ENCODE measurements at places on chromosomes 3 and 15.

GRCh38 chr15:39613271-39613670, 32.4 kb downstream of the THBS1 start:
- no peak for DNase-seq

GRCh38 chr3:115823083-115823482, 199.8 kb downstream of the GAP43 start:
- DNase-seq, result no peak

DNA sequence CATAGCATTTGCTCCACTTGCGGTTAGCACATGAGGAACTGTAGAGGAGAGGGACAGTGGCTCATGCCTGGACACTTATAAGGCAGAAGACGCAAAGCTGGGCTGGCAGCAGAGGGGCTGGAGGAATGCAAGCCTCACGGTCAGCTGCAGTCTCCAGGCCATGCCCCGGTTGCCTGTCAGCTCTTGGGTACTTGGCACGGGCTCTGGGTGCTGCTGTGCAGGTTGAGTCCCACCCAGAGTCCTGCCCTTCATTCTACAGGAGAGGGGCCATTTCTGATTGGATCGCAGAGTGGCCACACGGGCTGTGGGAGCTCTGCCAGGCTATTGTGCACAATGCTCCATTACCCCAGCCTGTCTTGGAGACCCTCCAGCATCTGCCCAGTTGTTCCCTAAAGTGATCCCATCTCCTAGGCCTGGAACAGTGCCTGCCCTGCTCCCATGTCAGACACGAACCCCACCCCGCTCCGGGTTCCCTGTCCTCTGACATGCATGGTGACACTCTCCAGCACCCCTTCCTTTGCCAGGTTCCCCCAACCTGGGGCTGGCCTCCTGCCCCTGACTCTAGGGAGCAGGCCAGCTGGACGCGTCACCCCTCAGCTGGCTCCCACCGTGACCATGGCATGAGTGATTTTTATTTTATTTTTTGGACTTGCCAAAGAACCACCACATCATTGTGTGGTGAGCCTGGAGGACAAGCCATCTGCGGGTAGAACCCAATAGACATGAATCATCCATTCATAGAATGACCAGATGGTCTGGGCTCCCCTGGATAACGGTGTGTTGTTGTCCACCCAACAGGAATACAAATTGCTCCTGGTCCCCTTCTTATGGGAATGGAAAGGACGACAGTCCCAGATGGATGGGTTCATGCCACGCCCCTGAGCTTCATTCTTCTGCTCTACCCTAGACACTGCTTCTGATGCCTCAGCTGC, 51.0 kb upstream of the KLF13 start:
- peak; percentile 38 for DNase-seq

GRCh38 chr3:4588466-4588865, 95.3 kb downstream of the ITPR1 start:
- DNase-seq, result no peak

DNA sequence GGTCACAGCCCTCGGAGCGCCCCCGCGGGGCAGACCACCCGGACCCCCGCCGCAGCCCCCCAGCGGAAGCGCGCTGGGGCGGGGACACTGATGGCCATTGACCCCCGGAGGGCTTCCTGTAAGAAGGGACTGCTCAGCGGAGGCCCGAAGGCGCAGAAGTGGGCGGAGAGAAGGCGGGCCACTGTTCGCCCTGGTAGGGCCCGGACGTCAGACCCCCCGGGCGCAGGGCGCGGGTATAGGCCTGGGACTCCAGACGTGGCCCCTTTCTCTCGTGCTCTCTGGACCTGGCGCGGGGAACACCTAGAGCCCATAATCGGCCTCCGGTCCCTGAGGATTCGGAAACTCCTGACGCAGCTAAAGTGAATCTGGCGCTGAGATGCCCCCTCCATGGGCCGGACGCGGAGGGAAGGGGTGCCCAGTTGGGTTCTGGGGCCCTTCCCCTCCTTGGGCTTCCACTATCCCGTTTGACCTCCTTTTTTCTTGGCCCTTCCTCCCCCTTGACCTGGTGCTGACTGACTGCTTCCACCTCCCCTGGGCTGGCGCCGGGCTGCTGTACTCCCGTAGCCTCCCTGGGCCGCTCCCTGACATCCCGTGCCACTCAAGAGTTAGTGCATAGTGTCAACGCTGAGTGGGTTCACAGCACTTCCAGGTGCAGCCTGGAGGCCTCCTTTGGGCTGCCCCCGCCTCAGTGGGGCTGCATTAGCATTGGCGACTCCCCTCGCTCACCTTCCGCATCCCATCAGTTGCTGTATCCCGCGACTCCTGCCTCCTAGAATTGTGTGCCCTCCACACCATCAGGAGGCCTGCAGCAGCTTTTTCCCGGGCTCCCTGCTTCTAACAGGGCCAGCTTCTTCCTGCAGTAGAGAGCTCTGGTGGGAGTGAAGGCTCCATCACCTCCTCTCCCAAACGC, 694 bp downstream of the ABTB1 start:
- peak; percentile 86 for DNase-seq

DNA sequence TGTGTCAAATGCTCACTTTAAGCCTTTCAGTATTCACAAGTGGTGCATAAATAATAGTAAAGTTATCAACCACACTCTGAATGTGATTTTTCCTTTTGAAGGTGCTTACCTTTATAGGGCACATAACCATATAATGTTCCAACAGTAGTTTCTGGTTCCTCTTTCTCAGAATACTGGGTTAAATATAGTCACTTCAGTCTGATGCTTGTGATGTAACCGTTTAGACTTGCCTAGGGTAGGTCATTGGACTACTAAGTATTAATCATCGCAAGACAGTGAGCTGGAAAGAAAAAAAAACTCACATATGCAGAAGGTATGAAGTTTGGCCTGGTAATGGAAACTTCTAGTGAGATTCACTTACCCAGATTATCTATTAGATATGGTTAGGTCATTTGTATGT, 1.9 kb downstream of the KBTBD8 start:
- no peak for DNase-seq

GRCh38 chr3:158701420-158702065, 29.1 kb upstream of the LXN start:
- no peak for DNase-seq

DNA sequence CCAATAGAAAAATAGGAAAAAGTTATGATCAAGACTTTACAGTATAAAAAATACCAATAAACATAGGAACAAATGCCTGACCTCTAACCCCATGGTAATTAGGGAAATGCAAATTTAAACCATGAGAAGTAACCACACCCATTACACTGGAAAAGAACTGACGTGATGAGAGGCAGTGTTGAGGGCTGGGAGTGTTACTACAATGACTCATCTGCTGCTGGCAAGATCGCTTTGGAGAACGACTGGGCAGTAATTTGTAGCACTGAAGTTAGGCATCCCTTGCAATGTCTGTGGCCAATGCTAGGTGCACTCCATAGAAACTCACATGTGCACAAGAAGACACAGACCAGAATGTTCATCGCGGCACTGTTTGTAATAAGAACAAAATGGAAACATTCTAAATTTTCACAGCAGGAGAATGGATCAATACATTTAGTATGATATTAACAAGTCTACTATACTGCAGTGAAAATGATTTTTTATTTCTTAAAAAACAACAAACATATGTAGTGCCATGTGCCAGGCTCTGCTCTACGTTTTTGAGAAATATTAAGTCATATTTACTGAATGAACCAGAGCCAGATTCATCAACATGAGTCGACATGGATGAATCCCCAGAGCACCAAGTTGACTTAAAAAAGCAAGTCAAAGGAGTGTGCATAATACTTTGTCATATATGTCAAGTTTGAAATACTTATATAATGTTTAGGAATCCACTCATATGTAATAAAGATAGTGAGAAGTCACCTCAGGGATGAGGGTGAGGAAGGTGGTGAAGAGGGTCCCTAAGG, 37.6 kb upstream of the EPHB3 start:
- DNase-seq, result no peak

DNA sequence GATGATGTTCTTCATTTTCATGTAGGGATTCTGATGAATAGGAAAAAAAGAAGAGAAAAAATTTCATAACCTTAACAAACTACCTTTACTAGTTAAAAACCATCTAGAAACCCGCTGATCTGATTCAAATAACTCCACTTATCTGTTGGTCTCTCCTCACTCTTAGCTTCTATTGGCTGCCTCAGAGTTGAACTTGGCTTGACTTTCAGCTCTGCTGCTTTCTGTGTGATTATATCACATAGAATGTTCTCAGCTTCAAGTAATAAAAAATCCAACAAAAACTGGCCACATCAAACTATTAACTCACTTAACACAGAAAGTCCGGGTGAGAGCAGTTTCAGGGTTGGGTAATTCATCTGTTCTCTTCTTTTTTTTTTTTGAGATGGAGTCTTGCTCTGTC, 126.8 kb upstream of the RASGRP1 start:
- DNase-seq, result no peak

- DNase-seq, result no peak
These were observed 3.6 kb upstream of the ZNF774 start for GRCh38 chr15:90348456-90348855.

GRCh38 chr15:47397655-47398054, 319.6 kb upstream of the SEMA6D start:
- no peak for DNase-seq

GRCh38 chr3:10933470-10933804, 59.1 kb upstream of the SLC6A1 start:
- DNase-seq, result peak; percentile 46

DNA sequence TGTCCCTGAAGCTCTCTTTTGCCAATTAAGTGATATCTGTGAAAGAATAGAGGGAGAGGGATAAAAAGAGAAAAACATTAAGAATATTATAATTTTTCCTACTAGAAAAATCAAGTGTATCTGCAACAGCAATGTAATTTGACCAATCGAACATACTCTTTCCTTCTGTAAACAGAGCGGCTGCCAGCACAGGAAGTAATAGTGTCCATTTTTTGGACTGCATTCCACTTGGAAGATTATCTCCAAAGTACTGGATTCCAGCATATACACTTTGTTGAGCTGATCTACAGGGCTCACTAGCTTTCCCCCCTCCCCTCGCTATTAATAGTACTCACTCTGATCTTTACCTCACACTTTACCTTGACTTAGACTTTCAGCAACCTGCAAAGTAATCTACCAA, 90.4 kb downstream of the SUCLG2 start:
- DNase-seq, result no peak

DNA sequence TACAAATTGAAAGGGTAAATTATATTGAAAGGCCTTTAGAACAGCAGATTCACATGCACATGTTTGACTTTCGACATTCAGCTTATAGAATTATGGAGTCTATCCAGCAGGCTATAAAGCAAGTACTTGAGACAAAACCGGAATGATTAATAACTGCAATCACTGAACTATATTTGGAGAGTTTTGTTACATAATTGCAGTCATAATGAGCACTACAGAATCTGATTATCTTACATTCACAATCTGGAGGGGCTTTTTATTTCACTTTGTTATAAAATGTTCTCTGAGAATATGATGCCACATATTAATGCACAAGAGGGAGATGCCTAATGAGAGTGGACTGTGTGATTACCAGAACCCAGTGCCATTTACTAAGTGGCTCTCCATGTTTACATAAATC, 64.3 kb downstream of the NSUN3 start:
- DNase-seq, result no peak

DNA sequence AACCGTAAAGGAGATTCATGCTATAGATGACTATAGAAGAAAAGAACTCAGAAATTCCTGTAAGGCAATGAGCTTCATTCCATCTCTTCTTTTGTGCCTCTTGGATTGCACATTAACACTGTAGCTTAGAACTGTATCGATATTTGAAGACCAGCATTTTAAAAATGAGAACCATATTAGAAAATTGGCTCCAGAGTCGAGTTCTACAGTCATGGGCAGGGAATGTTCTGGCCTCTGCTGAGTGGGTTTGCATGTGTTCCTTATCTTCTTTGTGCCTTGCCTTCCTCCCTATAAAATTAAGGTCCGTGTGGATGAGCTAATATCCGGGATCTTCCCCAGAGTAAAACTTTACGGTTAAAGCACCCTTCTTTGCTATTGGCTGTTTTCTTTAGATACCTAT, 77.4 kb upstream of the PLCL2 start:
- DNase-seq, result no peak

GRCh38 chr15:76674883-76675282, 230.3 kb downstream of the SCAPER start:
- DNase-seq, result no peak

GRCh38 chr3:110686701-110687100, 384.9 kb upstream of the NECTIN3 start:
- DNase-seq, result no peak

GRCh38 chr3:72338082-72338941, 509.9 kb downstream of the SHQ1 start:
- DNase-seq, result no peak

DNA sequence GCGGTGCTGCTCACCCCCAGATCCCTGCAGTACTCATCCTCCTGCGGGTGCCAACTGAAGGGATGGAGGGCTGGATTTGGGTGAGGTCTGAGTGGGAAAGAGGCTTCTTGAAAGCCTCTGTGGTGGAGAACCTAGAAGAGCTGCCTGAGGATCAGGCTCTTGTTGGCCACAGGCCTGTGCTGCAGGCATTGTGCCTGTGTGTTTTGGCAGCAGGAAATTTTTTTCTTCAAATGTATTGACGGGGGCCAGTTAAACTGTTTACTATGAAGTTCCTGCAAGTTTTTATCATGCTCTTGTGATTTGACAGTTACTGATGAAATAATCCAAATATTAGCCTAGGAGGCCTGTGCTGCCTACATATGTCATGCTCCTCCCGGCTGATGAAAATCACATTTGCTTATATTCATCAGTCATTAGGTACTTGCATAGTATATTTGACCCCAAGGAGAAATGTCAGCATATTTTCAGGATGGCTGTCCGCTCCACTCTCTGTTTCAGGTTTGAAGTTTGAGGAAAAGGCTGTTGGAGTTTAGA, 103.1 kb downstream of the THSD4 start:
- DNase-seq, result no peak

DNA sequence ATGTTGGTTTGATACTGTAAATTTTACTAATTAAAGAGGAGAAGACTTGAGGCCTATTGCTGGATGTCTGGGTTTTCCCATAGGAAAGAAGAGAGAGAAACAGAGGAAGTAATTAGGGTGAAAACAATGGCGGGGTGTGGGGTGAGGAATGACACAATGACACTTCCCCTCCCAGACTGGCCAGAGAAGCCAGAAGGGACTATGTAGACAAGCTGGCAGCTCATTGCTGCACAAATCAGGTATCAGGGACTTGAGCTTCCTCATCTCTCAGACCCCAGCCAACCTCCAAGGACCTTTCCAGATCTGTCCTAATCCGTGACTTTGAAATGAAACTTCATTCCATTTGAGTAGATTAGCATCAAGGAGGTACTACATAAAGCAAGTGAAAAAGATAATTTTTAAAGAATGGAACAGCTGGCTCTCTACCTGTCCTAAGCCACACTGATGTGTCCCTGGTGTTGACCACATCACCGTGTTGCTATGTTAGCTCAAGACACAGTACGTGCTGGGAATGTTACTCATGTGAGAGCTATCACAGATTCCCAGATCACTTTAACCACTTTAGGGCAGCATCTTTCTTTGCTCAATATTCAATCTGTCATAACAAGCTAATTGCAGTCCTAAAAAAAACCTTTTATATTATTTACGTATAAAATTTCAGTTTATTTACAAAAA, 22.2 kb downstream of the TMEM212 start:
- DNase-seq, result no peak

DNA sequence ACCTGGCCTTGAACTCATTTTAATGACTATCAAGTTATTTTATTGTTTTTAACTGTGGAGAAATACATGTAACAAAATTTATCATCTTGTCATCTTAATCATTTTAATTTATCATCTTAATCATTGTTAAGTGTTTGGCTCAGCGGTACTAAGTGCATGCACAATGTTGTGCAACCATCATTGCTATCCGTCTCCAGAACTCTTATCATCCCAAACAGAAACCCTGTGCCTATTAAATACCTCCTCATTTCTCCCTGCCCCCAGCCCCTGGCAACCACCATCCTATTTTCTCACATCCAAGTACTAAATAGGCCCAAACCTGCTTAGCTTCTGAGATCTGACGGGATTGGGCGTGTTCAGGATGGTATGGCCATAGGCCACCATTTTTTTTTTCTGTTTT, 51.5 kb upstream of the UBP1 start:
- DNase-seq, result no peak

All from cardiac septum (tissue), 1 donor.